ENCODE measurements at places on chromosomes 11 and 22.

GRCh38 chr11:133506023-133506422, 26.3 kb downstream of the OPCML start:
- no peak for DNase-seq

DNA sequence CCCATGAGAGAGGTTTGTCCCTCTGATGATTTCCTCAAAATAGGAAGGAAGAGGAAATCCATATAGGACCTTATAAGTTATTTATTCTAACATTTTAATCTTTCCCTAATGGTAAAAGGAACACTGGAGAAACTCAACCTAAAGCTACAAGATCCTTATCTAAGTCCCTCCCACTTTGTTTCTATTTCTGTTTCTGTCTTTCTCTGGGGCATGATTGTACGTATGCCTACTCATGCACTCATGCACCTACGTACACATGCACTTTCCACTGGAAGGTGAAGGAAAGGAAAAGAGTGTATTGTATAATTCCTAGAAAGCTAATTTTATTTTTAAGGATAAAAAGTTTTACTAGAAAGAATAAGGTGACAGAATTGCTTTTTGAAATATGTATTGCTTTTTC, 125.0 kb downstream of the RAB38 start:
- no peak for DNase-seq

- no peak for DNase-seq
These were observed 120.4 kb downstream of the SEZ6L start for GRCh38 chr22:26289611-26290101.

- DNase-seq: no peak
These were observed 77.8 kb downstream of the UBASH3B start for GRCh38 chr11:122733318-122733717.

- no peak for DNase-seq
These were observed 851 bp downstream of the SPTBN2 start for GRCh38 chr11:66728038-66728692.

- DNase-seq: no peak
These were observed 43.4 kb upstream of the MICAL2 start for GRCh38 chr11:12066799-12067508.

DNA sequence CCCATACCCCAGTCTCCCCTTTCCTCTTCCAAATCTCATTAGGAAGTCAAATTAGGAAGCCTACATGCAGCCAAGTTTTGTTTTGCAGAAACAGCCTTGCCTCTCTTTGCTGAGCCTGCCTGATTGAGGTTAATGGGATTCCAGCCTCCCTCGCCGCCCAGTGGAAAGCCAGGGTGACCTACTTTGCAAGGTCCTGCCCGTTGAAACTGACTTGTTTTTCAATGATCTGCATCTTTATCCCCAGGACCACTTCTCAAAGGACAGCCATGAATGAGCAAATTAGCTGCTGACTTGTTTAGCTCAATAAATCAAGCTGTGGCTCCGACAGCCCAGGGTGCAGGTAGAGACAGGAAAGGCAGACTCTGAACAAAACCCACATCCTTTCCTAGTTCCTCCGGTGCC, 110.4 kb downstream of the RRAS2 start:
- no peak for DNase-seq

- DNase-seq: no peak
These were observed 315.0 kb downstream of the JRKL start for GRCh38 chr11:96704847-96705246.

GRCh38 chr11:123799438-123799837, 6.7 kb downstream of the OR6M1 start:
- DNase-seq: no peak

GRCh38 chr22:37609240-37610152, 862 bp downstream of the GGA1 start:
- DNase-seq: no peak

GRCh38 chr22:45064313-45065278, 54.8 kb upstream of the PHF21B start:
- DNase-seq: peak; percentile 56

DNA sequence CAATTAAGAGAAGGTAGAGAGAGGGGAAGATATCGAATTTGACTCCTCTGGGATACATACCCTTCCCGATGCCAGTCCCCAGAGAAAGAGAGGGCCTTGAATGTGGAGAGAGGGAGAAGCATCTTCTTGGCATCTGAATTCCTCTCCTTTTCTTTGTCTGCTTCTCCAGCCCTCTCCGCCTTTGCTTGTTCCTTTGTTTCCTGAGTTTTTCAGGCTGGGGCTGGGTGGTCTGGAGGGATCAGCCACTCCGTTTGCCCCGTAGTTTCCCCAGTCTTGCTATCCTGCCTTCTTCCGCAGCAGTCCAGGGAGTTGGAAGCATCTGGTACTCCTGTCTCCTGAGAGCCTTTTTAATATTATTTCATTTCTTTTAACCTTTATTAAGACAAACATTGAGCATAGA, 107.1 kb upstream of the CADM1 start:
- DNase-seq: no peak

GRCh38 chr22:42217019-42217751, 53.3 kb downstream of the TCF20 start:
- DNase-seq: no peak

- peak; percentile 82 for DNase-seq
These were observed at the start of gene PICK1 for GRCh38 chr22:38056969-38057891. PICK1 (plus strand) TSS chr22:38057404; CDS start chr22:38057810, 406 bp downstream.

- DNase-seq: no peak
These were observed 16.1 kb downstream of the MYRF start for GRCh38 chr11:61768376-61769076.

DNA sequence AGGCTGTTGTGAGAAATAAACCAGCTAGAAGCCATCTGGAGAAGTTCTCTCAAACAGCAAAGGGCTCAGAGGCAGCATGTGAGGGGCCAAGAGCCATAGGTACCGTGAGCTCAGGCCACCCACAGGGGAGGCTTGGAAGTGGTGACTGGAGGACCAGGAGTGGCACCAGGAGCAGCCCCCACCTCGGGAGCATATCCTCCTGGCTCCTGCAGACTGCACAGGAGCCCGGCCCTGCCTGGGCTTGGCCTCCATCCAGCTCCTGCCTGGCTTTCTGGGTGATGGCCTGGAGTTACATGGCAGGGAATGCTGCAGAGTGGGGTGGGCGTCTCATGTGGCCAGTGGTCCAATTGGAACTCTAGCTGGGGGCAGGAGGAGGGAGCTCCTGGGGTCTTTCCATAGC, 4.2 kb upstream of the MPPED1 start:
- DNase-seq: no peak

DNA sequence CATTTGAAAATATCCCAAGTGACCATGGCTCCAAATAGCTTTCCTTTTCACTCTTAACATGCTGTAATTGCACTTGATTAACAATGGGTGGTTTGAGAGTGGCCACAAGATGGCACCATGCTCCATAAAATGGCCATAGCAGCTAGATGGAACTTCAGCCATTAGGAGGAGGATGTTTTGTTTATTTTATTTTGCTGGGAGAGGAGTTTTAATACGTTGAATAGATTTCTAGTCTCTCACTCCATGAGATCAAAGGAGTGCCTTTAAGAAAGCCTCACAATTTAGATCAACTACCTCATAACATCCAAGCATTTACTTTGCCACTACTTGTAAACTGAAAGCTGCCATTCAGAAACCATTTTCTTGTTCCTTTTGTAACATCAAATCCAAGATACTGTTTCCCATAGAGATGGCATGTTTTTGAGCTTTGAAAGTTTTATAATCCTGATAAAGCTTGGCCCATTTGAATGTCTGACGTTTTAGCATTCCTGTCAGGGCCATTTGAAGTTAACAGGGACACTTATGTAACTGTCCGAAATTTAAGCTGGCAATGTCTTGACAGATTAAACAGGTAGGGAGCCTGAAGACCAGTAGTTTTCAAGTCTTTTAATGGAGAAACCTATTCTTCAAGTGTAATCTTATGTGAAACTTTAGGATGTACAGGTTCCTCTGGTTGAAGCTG, 4.7 kb downstream of the FEN1 start:
- DNase-seq: peak; percentile 67

DNA sequence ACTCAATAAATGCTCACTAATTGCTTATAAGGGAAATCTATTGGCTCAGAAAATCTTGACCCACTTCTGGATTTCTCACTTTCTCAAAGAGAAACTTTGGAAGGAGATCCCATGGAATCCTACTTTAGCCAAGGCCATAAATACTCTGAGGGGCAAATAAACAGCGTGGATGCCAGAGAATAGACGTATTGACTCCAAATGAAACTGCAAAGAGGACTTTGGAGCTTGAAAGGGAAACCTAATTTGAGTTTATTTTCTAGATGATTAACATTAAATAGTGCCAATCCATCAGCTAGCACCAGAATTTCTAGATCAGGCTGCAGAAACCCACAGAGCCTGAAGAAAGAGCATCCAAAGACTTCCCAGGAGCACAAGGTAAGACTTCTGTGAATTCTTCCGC, at the start of gene MS4A18:
MS4A18 (plus strand) TSS at position 301 of the 400 bp plus-strand sequence.
- no peak for DNase-seq

GRCh38 chr11:130197386-130198035, 37.9 kb downstream of the ST14 start:
- DNase-seq: no peak

DNA sequence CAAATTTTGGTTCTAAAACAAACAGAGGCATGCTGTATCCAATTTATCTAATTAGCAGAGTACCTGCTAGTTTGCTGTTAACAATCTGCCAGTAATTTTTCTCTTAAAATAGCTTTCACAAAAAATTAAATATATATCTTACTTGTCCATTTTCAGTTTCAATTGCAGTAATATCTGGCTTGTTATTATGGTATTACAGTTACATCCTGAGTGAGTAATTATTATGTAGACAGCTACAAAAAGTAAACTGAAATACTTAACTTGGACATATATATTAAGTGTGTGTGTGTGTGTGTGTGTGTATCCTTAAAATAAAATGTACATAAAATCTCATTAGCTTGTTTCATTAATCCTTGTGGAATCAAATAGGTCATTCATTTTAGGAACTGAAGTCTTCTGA, 148.7 kb downstream of the LUZP2 start:
- DNase-seq: no peak

GRCh38 chr22:46060292-46061123, 83.5 kb upstream of the WNT7B start:
- no peak for DNase-seq

- DNase-seq: no peak
These were observed 9.3 kb upstream of the PEX26 start for GRCh38 chr22:18068381-18068988.

DNA sequence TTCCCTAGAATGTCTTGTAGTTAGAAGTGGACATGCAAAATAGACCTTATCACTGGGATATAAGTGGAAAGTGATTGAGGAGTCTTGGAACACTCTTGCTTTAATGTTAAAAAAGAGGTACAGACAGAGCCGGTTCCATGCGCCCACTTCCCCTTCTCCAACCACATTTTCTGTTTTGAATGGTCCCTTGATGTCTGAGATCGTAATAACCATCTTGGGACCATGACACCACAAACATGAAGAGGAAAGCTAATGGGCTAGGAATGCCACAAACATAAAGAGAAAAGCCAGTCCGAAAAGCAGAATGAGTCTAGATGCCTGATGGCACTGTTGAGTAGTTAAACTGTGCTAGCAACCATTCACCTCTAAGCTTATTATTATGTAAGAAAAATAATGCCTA, 54.8 kb upstream of the SPON1 start:
- no peak for DNase-seq

DNA sequence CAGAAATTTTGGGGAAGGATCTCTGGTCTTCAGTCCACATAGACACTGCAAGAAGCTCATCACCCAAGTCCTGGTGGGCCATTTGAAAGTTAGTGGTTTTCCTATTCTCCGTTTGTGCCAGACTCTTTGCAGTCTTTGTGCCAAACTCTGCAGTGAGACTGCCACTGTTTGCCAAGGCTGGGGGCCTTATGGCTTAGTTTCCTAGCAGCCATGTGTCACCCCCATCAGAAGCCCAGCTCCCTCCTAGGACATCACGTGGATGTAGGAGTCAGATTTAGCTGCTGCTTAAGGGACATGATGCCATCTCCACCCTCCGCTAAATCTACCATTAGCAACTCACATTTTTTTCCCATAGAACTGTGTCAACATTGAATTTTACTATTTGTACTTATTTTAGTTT, 220.0 kb downstream of the C11orf91 start:
- no peak for DNase-seq

DNA sequence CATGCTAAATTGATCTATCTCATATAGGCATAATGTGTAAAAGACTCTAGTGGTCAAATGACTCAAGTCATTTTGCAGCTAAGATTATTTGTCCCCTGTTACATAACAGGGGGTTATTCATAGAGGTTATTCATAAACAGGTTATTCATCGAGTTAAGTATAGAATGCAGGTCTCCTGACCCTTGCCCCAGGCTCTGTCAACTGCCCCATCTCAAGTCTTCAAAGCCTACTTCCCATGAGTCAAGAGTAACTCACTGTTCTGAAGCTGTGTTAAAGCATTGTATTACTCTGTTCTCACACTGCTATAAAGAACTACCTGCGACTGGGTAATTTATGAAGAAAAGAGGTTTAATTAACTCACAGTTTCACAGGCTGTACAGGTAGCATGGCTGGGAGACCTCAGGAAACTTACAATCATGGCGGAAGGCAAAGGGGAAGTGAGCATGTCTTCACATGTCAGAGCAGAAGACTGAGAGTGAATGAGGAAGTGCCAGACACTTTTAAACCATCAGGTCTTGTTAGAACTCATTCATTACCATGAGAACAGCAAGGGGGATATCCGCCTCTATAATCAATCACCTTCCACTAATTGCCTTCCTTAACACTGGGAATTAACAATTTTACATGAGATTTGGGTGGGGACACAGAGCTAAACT, 226.2 kb upstream of the BLID start:
- DNase-seq: no peak

GRCh38 chr11:96331699-96332116, 11.3 kb downstream of the MAML2 start:
- no peak for DNase-seq

DNA sequence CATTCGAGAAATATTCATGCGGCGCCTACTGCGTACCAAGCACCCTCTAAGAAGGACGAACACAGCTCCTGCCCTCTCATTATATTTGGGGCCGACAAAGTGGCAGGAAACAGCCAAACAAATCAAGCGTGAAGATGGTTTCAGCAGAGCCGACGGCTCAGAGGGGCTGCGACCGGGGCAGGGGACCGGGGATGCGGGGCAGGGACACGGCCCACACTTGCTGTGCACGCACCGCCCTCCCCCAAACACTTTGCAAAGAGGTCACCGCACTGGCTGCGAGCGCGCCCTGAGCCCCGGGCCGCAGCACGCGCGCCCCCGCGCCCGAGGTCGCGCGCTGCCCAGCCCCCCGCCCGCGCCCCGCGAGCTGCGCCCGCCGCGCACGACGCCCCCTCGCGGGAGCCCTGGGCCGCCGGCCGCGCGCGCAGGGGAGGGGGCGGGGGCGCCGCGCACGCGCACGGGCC, 255 bp upstream of the SYNGR1 start:
- DNase-seq: peak; percentile 34

DNA sequence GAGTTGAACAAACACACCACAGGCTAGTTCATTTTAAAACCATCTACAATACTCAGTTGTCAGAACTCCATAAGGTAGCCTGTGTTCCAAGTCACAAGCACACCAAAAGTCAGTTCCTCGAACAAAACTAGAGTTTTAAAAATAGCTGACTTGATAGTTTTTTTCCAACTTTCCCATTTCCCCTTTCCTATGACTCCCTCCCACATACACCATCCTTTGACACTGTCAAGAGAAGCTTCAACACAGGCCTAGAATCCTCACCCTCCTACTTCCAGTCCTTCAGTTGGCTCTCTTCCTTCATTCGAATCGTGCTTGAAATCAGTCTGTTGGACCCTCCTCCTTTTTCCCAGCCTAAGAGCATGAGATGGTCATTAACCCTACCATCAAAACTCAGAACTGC, 105.7 kb upstream of the AKIP1 start:
- no peak for DNase-seq

- DNase-seq: no peak
These were observed 7.1 kb downstream of the SLC1A2 start for GRCh38 chr11:35412285-35412684.
